Activated CD4-positive, alpha-beta T cell treated with anti-CD3 and anti-CD28 coated beads, Interleukin-10, Interleukin-2, amounts not matched to agents 100 ng/mL and 50 ng/mL, durations not matched to agents 16 hours and 8 hours (primary cell): ENCODE measurements at places on chromosomes 12 and 14.
A peak's percentile ranks its signal among the peaks of the same experiment; 100 is the strongest.

- DNase-seq, result no peak
Observed at GRCh38 chr14:34582117-34582680, 42.7 kb upstream of the EAPP start.

- DNase-seq, result no peak
Observed at GRCh38 chr12:129790331-129790730, 113.5 kb downstream of the TMEM132D start.

GRCh38 chr12:66004922-66005703 is 125.4 kb downstream of the LLPH start:
- DNase-seq, result no peak

- DNase-seq, result no peak
Observed at GRCh38 chr12:67456431-67456901, 187.3 kb downstream of the CAND1 start.

DNA sequence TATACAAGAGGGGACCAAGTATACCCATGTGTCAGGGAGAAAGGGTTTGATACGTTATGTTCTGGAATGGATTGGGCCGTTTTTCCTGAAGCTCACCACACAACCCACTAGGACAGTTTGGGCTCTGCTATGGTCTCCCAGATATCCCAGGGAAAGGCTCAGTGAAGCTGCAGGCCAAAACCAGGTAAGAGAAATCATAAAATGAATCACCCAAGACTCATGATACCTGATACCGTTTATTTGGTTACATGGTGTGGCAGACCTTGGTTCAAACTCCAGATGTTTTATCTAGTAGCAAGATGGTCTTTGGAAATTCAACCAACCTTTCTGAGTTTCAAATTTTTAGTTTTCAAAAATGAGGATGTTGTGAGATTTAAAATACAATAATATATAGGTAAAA is 177.6 kb downstream of the C12orf75 start:
- DNase-seq, result no peak

- DNase-seq, result peak; percentile 43
Observed at GRCh38 chr12:130041983-130042812, 120.1 kb upstream of the FZD10 start.

GRCh38 chr12:108060903-108061302 is 68.2 kb upstream of the WSCD2 start:
- DNase-seq, result no peak

DNA sequence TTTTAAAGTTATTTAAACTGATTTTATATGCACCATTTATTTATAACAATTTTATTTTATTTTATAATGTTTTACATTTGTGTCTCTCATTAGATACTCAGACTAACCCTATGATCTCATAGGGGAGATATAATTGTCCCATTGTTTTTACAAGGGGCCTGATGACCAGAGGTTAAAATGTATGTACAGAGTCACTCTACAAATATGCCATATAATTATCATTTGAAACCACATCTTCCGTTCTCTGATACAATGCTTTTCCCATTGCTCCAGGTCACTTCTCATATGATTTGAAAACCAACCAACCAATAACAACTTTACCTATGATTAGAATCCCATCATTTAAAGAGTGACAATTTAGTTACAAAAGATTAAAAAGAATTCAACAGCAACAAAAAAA is 137.8 kb downstream of the GPHN start:
- no peak for DNase-seq

- no peak for DNase-seq
Observed at GRCh38 chr14:72740966-72741825, 152.7 kb downstream of the DPF3 start.

DNA sequence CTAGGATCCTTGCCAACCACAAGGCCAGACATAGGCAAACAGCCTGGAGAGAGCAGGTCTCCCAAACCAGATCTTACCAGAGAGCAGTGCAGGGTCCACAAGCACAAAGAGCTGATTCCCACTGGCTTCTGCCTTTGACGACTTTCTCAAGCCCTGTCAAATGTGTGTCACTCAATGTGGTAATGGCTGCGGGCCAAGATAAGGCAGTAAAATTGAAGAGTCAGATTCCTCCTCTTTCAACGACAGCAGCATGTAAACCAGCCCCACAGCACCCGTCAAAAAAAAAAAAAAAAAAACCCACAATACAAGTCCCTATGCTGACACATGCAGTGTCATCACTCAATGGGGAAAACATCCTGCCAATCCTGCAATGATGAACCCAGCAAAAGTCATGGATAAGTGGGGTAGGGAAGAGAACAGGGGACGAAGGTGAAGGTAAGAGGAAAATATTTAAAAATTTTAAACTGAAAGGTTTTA is at the start of gene STON2:
Gene STON2, minus strand, starts transcription at position 123 of the 477 bp plus-strand sequence. CDS start 1,942 bp downstream, outside the sequence.
- DNase-seq, result peak; percentile 53

DNA sequence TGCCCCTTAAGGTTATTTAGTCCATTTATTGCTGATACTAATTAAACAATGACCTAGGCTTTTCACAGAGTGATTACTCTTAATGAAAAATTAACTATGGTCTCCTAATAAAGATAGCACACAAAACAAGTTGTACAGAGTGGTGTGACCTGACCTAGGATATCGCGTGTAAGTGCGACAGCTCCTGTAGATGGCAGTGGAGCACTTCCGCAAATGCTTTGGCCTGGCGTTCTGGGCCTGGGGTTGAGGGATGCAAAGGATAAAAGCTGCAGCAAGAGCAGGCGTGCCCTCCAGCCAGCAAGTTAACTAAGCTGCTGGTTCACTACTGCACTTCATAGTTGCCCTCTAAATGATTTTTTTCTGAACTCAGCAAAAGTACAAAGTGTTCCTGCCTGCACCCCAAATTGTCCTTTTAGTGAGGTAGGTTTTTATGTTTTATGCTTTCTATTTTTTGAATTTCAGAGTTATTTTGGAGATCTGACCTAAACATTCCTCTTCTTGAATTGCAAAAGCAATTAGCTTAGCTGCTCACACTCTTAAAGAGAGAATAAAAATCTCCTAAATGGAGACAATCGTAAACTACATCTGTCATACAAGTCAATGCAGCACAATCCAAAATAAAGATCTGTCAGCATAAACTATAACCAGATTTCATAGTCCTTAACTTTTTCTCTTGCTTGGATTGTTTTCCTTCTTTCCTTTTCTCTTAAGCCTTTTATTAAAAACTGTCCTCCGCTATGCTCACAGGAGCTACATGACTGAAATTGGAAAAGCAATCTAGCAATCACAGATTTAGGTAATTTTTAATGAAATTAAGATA is 379.6 kb downstream of the LRIG3 start:
- peak; percentile 42 for DNase-seq

DNA sequence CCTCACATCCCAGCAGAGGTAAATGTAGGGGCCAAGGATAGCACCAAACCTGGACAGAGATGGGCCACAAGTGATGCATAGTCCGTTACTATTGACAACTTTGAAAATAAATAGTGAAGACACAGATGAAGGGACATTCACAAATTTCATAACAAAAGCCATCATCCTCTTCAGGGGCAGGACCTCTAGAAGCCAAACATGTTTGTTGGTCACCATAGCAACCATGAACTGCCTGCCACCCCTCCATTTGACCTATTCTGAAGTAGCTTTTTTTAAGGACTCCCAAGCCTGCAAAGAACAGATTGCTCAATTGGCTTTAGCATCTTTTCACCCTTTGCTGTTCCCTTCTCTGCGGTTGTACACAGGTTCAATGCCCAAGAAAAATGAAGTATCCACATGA is 35.7 kb upstream of the MDM1 start:
- DNase-seq, result peak; percentile 34

- no peak for DNase-seq
Observed at GRCh38 chr12:124440841-124441381, 126.5 kb downstream of the NCOR2 start.

DNA sequence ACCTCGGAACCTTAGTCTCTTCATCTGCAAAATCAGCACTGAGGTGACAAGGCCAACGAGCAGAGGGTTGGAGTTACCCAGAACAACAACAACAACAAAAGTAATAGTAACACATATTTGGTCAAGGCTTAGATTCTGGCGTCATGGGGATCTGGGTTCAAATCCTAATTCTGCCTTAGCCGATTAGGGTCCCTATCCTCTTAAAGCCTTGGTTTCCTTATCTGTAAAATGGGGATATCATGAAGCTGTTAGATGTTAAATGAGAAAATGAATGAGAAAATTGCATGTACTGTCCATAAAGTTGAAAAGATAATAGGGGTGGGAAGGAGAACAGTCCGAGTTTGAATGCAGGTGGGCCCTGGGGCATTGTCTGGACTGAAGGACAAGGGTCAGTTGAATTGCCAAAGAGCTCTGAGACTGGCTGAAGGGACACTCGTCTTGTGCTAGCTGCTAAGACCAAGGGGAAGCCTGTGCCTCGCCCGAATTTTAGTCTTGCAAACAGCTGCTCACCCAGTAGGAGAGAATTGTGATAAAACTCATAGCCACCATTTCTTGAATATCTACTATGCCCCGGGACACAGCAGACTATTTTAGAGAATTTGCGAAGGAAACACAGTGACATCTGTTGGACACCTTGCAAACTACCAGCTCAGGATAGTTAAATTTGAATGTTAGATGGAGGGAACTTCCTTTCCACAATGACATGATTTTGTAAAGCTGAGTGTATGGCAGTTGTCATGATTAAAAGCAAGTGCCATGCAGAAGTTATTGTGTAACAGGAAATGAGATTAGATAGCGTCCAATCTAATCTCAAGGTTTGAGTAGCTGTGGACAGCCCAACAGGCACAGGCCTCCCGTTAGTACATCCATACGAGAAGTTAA is 6.8 kb upstream of the HNF1A start:
- peak; percentile 77 for DNase-seq

- no peak for DNase-seq
Observed at GRCh38 chr14:104339829-104340228, 201.4 kb downstream of the KIF26A start.

DNA sequence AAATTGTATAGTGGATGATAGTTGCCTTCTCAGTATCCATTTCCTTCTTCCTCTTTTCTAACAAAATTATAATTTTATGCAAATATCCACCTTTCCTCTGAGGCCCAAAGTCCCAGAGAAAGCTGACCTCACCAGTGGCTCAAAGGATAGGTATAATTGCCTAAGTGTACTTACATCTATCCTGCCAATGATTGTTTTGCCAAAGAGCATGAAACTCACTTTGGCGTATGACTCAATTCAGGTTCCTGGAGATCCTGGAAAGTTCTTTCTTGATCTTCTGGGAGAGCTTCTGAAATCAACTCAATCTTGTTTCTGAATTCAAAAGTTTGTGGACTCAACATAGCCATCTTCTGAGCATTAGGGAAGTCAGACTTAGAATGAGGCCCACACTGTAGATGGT is 10.5 kb upstream of the RBM25 start:
- no peak for DNase-seq

GRCh38 chr12:90449611-90450010 is 505.4 kb downstream of the CCER1 start:
- no peak for DNase-seq

DNA sequence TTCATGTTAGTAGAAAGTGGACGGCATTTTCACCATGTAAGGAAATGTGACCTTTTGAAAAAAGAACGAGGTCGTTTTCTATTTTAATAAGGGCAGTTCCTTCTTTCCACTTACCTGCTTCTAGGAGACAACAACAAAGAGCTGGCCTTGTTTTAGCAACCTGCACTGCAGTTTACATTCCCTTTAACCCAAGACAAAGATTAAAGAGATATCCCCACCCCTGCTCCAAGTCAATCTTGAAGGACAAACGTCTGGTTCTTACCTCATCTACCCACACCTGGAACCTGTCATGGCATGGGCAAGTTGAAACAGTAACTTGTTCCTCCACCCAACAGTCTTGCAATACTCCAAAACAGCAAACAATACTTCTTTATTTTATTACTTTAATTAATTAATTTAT is 32.7 kb downstream of the ZCCHC8 start:
- DNase-seq, result no peak

- no peak for DNase-seq
Observed at GRCh38 chr12:131895640-131896079, 1.2 kb downstream of the ULK1 start.

DNA sequence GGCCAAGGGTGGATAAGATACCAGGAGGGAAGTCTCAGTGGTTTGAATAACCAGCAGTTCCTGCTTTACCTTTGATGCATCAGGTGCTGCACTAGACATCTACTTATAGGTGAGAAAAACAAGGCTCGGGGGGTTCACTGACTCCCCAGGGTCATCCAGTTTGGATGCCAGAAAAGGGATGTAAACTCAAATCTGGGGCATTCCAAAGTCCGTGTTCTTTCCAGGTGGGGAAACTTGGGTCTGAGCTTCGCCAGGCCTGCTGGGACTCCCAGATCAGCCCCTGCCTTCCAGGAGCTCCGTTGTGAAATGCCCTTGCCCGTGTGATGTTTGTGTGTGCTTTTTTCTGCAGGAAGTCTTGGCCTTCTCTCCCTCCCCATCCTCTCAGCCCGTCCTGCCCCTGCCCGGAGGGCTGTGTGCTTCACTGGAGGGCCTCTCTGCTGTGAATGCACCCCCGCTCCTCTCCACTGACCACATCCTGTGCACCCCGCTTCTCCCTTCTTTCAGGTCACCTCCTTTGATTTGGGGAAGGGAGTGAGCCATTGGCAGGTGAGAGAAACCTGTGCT is 42.1 kb downstream of the TSPAN9 start:
- DNase-seq, result no peak

DNA sequence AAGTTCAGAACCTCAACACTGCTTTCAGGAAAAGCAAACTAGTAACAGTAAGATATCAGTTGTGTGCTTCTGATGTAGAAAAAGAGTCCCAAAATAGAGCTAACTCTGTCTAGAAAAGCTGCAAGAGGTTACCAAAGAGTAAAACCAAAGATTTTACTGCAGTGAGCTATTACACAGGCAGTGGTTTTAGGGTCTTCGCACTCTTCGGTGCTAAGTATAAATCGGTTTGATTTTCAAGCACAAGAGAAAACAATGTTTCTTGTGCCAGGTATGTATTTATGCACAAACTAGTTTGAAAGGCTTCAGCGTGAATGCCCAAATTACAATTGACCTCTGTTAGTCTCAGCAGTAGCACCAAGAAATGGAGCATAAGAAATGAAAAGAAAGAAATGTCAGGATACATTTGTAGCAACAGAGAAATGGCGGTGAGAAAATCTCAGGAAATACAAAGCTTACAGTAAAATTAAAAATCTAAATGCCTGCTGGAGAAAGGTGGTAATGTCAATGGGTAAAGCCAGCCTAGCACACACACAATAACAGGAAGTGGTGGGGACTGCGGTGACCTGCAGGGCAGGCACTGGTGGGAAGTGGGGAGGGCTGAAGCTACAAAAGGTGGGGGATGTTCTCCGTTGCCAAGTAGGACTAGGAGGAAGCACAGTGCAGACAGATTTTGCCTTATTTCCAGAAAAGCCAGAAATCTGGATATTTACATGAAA is 18.0 kb upstream of the DYRK2 start:
- peak; percentile 88 for DNase-seq

GRCh38 chr12:96014943-96015599 is 18.9 kb upstream of the HAL start:
- no peak for DNase-seq

- DNase-seq, result no peak
Observed at GRCh38 chr12:126400831-126401230, 1335.6 kb downstream of the AACS start.

DNA sequence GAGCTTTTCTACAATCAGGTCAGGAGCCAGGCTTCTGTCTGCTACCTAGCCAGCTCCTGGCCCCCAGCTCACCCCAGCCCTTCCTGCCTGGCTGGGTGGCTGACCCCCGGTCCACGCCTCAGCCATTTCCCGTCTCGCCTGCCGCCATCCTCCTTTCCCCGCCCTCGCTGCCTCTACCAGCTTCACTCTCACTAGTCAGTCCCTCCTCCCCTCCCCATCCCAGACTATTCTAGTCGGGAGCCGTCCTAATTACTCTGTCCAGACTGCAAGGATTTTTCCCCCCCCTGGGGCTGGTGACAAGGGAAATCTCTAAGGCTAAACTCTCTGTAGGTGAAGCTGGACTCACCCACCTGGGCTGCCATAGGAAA is 825 bp downstream of the DHH start:
- DNase-seq, result no peak
